Heart left ventricle (tissue), 16 donors: ENCODE measurements at places on chromosomes 5 and 9. TPM values are rescaled to one million over a fixed set of nuclear protein-coding genes. Genes with fewer than 3 reads are reported as not detected.

GRCh38 chr9:109473329-109473728, 24.8 kb downstream of the PTPN3 start:
- DNase-seq = peak; percentile 66
- peak overlapping the region; percentile 59 for H3K27ac ChIP-seq
- peaks cover 61% of the 10 kb centered on the region for H3K4me1 ChIP-seq
- no peaks in the 10 kb centered on the region for H3K27me3 ChIP-seq
- H3K4me3 ChIP-seq = no peak overlapping the region

DNA sequence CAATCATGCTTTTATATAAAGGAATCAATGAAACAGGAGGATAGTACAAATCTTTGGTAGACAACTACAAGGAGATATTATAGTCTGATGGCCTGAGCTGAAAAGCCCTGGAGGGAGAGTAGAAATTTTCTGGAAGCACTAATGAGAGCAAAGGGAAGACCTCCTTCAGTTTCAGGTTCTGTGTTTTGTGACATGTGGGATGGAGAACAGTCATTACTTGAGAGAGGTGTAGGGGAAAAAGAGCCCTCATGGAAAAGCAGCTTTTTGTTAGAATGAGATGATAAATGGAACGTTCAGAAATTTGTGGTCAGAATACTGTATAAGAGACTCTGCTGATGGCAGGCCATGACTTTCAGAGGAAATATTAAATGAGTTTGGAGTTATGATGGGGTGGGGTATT, 360.6 kb upstream of the MEF2C start:
- no peaks in the 10 kb centered on the region for H3K27me3 ChIP-seq
- no peaks in the 10 kb centered on the region for H3K36me3 ChIP-seq
- H3K27ac ChIP-seq = no peak overlapping the region
- no peaks in the 10 kb centered on the region for H3K4me1 ChIP-seq

CDH9 gene
- polyA plus RNA-seq = not detected

THBS4 gene
- polyA plus RNA-seq = 46.2 TPM

- H3K27ac ChIP-seq = no peak overlapping the region
- H3K4me1 ChIP-seq = no peaks in the 10 kb centered on the region
- H3K36me3 ChIP-seq = no peaks in the 10 kb centered on the region
- H3K4me3 ChIP-seq = no peak overlapping the region
- no peaks in the 10 kb centered on the region for H3K27me3 ChIP-seq
These were observed 291.9 kb upstream of the PDE4D start for GRCh38 chr5:60185231-60186099.

DNA sequence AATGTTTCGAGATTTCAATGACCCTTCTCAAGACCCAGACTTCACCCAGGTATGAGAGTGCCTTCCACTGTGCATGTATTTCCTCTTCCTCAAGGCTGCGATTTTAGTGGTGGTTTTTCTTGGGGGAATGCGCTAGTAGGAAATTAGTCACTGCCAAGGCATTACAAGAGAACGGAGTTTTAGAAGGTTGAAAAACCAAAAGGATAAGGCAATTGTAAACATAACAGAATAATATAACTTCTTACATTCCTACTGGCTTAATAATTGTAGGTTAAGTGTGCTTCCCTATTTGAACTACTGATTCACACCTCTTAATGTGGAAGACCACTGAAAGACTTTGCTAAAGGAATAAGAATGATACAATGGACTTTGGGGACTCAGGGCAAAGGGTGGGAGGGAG, 38.9 kb downstream of the ACO1 start:
- no peaks in the 10 kb centered on the region for H3K4me1 ChIP-seq
- H3K4me3 ChIP-seq = no peak overlapping the region
- H3K36me3 ChIP-seq = peaks cover 100% of the 10 kb centered on the region
- H3K27ac ChIP-seq = no peak overlapping the region
- no peak for DNase-seq

PRLR gene
- polyA plus RNA-seq = 0.11 TPM

DNA sequence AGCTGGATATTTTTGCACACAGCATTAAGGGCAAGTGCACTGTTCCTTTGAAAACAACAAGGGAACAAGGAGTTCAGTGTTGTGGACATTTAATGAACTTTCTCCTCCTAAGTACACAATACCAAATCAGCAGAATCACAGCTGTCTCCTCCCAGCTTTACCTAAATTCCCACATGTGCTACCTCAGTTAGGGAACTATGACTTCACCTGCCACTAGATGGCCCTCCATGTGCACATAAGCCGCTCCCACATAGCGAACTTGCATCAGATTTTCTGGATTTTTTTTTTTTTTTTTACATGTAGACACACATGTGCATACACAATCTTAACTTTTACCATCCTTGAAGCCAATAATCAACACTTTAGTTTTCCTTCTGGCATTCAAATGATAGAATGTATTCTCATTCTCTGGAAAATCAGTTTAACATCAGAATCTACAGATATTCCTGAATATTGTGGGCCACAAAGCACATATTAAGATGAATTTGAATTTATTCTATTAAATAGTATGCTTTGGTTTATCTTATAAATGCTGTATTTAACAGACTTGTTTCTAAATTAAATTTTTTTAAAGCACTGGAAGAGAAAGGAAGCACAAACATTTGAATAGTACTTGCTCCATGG, 123.6 kb downstream of the PALM2AKAP2 start:
- DNase-seq = no peak
- H3K36me3 ChIP-seq = no peaks in the 10 kb centered on the region
- H3K27ac ChIP-seq = no peak overlapping the region
- no peak overlapping the region for H3K4me3 ChIP-seq

DNA sequence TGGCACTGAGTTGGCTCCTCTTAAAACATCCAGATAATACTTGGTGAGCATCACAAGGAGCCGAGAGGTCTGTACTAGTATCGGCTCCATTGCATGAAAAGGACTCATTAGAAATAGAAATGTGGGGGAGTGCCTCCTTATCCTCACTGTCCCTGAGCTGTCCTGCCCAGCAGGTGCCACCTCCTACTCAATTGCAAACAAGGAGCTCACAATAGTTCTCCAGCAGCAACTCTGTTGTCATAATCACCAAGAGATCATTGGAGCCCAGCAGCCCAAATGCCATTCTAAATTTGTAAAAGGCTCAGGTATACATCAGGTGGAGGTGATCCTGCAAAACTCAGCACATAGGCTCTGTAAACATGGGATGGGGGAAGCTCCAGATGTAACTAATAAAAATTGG, 99.1 kb downstream of the PLK2 start:
- no peaks in the 10 kb centered on the region for H3K36me3 ChIP-seq
- H3K4me1 ChIP-seq = no peaks in the 10 kb centered on the region
- H3K27ac ChIP-seq = no peak overlapping the region
- DNase-seq = no peak
- H3K4me3 ChIP-seq = no peak overlapping the region
